NCI-H524 (cell line): ENCODE measurements at places on chromosomes 6 and 20.
A peak's percentile ranks its signal among the peaks of the same experiment; 100 is the strongest.

- no peak for DNase-seq
Measured at GRCh38 chr20:4063631-4064030, 48.3 kb upstream of the RNF24 start.

DNA sequence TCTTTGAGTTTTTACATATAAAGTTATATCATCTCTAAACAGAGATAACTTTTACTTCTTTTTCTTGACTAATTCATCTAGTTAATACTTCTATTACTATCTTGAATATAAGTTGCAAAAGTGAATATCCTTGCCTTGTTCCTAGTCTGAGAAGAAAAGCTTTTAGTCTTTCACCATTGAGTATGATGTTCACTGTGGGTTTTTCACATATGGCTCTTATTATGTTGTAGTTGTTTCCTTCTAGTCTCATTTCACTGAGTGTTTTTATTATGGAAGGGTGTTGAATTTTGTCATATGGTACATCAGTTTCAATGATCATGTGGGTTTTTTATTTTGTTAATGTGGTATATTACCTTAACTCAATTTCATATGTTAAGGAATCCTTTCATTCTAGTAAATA lies 488.3 kb downstream of the COL12A1 start:
- no peak for DNase-seq

DNA sequence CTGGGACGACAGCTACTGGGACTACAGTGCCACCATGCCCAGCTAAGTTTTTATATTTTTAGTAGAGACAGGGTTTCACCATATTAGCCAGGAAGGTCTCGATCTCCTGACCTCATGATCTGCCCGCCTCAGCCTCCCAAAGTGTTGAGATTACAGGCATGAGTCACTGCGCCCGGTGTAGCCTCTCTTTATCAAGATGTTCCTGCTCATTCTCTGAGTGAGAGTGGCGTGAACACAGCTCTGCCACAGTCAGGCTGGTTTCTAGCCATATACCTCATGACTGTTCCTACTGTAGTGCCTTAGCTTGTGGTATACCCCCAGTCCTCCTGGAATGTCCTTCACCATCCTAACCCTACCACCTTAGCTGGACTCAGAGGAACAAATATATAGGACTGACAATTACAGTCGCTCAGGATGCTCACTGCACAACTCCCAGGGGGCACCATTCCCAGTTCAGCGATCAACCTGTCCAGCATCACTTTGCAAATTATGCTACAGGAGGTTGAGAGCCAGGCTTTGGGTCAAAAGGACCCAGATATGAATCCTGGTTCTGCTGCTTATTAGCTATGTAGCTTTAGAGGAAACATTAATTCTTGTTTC lies 86.3 kb downstream of the CHMP4B start:
- no peak for DNase-seq

DNA sequence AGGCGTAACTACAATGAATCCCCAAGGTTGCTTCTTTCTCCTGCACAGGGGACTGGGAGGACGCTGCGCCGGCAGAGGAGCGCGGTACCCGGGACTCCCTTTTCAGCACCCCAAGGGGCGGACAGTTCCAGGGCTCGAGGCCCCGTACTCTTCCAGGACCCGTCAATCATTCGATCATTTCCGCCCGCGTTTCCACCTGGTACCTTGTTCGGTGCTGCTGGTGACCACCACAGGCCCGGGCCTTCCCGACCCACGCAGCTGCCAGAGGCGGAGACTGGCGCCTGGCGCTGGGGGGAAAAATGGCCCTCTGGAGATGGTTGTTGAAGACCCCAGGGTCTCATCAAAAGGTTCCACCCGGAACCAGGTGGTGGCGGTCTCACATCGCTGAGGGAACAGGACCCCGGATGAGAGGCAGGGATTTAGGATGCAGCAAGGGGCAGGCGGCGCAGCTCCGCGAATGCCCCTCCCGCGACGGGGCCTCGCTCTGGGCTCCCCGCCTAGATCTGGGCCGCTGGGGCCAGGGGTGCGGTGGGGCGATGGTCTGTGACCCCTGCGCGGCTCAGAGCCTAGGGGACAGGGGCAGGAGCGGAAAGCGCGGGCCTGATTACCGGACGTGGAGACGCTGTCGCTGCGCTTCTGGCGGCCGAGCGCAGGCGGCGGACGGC lies 744 bp downstream of the VSX1 start:
- DNase-seq = peak; percentile 40

GRCh38 chr6:121430514-121431460 lies 4.7 kb upstream of the GJA1 start:
- DNase-seq = peak; percentile 7

- DNase-seq = no peak
Measured at GRCh38 chr6:129309154-129309553, 400.8 kb downstream of the ARHGAP18 start.

GRCh38 chr20:51562332-51563173 lies 20.0 kb upstream of the NFATC2 start:
- peak; percentile 42 for DNase-seq

- DNase-seq = peak; percentile 38
Measured at GRCh38 chr6:6595952-6596351, 7.4 kb downstream of the LY86 start.

- no peak for DNase-seq
Measured at GRCh38 chr6:142694054-142694453, 250.9 kb downstream of the HIVEP2 start.

DNA sequence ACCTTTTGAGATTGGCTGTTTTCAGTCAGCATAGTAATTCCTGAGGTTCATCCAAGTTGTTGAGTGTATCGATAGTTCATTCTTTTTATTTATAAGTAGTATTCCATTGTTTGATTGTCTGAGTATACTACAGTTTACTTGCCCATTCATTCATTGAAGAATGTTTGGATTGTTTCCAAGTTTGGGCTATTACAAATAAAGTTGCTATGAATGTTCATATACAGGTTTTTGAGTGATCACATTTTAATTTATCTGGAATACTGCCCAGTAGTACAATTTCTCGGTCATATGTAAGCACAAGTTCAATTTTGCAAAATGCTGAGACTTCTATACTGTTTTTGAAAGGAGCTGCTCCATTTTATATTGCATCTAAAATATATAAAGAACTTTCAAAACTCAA lies 14.2 kb upstream of the EPHA7 start:
- DNase-seq = no peak

- no peak for DNase-seq
Measured at GRCh38 chr6:37406726-37407341, 26.2 kb upstream of the CMTR1 start.

GRCh38 chr6:17724341-17724740 lies 17.6 kb upstream of the NUP153 start:
- no peak for DNase-seq

GRCh38 chr20:23548408-23548807 lies 19.9 kb downstream of the CST9L start:
- DNase-seq = no peak

GRCh38 chr6:338815-339262 lies 46.6 kb downstream of the DUSP22 start:
- no peak for DNase-seq

DNA sequence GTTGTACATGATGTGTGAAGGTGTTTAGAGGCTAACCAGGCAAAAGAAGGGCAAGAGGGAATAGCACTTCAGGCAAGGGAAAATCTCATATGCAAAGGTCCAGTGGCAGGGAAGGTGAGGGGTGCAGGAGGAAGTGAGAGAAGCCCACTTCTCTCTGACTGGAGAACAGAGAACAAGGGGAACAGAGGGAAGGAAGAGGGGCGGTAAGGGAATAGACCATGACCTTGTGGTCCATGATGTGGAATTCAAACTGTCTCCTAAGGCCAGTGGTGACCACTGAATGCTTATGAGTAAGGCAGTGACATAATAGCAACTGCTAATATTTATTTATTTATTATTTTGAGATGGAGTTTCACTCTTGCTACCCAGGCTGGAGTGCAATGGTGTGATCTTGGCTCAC lies 20.6 kb upstream of the SLC9A8 start:
- no peak for DNase-seq

DNA sequence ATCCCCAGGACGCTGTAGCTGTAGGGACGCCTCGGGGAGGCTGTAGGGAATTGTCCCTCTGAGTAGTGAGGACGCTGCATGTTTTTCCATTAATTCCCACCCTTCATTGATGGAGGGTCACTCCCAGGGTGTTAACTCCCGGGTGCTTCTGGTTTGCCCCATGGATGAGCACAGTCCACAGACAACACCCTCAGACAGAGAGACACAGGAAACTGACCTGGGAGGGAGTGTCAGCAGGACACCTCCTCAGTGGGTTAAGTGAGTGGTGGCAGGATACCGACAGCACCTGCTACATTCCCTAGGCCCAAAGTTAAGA lies 53.5 kb downstream of the LINC00237 start:
- no peak for DNase-seq

- DNase-seq = no peak
Measured at GRCh38 chr6:71855406-71855805, 30.9 kb upstream of the RIMS1 start.

- DNase-seq = no peak
Measured at GRCh38 chr6:154484942-154485341, 25.5 kb downstream of the CNKSR3 start.

DNA sequence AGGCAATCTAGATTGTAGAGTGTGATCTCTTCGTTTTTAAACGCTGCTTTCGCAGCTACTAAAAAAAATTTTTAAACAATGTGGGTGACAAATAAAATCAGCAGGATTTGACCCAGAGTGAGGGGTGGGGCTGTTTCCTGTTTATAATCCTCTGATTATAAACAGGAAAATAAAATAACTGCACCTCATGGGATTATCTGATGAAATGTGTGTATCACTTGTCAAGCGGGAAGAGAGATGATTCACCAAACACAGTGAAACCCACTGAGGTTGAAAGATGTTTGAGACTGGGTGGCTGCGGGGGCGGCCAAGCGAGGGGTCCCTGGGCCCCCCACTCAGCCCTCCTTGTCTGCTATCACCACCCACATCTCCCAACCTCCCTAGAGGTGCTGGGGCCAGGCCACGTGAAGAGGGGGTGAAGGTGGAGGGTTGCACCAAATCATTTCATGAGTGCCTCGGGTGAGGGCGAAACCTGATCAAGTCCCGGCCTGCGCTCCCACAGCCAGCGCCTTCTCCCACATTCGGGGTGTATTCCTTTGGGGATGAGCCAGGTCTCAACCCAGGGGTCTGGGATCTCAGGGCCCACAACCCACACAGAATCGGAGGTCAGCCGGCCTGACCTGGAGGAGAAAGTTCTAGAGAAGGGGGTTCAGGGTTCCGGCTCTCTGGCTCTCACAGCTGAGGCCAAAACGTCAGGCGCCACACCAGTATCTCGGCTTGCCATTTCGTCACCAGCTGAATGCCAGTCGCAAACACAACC lies 212.5 kb downstream of the BMP7 start:
- no peak for DNase-seq

DNA sequence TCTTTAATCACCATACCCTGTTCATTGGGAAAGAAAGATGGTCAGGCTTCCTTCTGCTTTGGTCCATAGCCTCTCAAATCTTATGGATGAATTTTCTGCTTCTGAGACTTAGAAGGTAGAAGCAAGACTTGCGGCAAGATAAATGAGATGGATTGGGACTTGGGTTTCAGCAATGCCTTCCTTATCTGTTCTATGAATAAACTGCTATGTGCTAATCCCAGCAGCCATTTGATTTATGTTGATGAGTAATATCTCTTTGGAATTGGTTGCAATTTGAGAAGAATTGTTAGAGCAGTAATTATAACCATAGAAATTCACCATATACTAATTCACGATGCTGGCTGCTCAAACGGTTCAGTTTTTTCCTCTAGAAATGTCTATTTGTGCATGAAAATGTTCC lies 48.3 kb downstream of the TXLNB start:
- no peak for DNase-seq

DNA sequence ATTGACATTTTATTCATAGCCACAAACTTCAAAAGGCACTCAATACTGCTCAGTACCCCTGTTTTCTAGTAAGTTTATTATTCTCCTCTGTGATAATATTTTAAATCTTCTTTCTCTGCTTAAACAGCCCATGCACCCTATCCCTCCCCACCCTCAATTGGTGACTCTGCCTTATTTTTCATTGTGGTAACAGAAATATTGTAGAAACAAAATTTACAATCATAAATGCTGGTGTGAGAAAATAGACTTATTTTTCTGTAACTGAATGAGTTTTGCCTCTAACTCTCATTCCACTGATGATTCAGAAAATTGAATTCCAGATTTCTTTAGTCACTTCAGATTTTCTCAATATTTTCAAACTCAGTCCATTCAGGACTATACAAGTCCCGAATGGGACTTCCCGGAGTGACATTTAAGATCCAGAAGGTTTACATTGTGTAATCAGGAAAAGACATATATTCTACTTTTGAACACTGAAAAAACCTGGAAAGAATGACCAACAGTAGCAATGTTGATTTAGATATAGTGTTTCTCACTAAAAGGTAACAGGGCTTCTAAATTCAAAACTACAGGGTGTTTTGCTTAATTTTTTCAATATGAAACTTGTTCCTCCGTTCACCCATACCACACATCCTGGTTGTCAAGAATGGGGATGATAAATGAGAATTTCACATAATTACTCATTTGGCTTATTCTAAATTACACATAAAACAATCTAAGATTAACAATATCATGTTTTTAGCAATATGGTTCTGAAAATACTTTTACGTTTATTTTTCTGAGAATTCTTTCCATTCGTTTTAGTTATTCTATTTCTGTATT lies 34.8 kb upstream of the UST start:
- no peak for DNase-seq

- DNase-seq = peak; percentile 93
Measured at GRCh38 chr6:144467172-144467762, 182.1 kb downstream of the UTRN start.

DNA sequence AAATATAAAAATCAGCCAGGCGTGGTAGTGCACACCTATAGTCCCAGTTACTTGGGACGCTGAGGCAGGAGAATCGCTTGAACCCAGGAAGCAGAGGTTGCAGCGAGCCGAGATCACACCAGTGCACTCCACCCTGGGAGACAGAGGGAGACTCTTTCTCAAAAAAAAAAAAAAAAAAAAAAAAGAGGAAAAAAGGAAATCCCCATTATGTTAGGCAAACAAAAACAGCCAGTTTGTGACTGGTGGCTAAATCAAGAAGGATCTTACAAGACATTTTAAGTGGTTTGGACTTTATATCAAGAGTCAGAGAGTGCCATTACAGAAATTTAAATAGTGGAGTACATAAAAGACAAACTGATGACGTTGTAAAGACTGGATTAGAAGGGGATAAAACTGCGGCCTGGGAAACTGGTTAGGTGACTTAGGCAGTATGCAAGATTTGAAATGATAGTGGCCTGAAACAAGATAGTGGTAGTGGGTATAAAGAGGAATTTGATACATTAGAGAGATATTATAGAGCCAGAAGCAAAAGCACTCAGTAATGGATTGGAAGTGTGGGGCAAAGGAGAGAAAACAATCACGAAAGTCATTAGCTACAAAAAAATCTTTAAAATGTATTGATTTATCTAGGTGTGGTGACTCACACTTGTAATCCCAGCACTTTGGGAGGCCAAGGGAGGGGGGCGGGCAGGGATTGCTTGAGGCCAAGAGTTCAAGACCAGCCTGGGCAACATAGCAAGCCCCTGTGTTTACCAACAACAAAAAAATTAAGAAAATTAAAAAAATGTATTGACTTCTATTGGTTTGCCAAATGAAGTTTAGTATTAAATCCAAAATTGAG lies 1.7 kb upstream of the MYO6 start:
- DNase-seq = no peak

- no peak for DNase-seq
Measured at GRCh38 chr20:2849529-2849928, 9.0 kb downstream of the VPS16 start.
